ENCODE measurements at places on chromosomes 7 and 10.
A peak's percentile ranks its signal among the peaks of the same experiment; 100 is the strongest.

DNA sequence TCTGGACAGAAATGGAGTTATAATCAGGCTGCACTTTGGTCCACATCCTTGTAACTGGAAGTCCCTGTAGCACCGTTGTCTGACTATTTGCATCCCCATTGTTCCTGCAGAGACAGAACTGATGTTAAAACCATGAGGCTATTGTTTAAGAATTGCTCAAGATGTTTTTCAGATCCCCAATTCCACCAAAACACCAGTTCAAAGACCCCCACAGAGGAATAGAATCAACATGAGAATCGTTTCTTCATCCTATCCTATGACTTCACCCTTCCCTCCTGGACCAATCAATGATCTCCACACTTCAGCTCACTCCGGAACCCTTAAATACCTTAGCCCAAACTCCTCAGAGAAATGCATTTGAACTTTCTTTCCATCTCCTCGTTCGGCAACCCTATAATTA lies 57.1 kb upstream of the GRID1 start:
- no peak for DNase-seq

GRCh38 chr7:86970986-86971385 lies 88.5 kb downstream of the ELAPOR2 start:
- DNase-seq, result no peak

DNA sequence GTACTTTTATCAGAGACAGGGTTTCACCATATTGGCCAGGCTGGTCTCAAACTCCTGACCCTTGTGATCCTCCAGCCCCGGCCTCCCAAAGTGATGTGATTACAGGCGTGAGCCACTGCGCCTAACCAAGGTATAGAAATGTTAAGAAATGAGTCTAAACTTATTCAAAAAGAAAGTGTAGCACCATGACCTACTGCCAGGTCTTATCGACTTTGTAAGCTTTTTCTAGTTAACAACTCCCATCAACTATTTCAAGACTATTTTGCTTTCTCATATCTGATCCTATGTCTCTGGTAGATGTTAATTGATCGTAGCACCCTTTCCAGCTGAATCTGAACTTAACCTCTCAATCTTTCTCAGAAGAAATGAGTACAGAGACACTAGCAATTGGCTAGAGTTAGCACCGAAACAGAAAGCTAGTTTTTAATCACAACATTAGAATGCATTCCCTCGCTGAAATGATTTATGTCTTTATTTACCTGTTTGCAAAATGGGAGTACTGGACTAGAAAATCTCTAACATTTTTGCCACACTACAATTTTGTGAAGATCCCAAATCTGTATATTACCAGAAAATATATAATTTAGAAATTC lies 114.0 kb upstream of the HGF start:
- DNase-seq, result no peak

GRCh38 chr10:133359554-133359971 lies 1.7 kb upstream of the FUOM start:
- peak; percentile 4 for DNase-seq

- no peak for DNase-seq
Measured at GRCh38 chr10:24202181-24202570, 6.8 kb upstream of the KIAA1217 start.

GRCh38 chr7:74290553-74290950 lies 1.3 kb downstream of the CLIP2 start:
- DNase-seq, result no peak

DNA sequence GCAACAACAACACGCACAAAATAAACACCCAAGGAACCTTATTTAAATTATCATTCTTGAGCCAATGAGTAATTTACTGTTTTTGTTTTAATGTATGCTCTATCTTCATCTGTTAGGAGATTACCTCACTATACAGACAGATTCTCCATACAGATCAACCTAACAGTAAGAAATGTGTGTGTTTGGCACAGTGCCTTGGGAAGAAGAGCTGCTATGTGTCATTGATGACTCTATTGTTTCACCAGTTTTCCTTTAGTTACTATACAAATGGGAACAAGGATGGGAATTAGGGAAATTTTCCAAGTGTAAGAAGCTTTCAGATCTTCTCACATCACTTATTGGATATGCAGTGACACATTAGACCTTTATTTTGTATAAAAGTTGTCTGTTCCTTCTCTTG lies 640.3 kb downstream of the NRG3 start:
- no peak for DNase-seq

DNA sequence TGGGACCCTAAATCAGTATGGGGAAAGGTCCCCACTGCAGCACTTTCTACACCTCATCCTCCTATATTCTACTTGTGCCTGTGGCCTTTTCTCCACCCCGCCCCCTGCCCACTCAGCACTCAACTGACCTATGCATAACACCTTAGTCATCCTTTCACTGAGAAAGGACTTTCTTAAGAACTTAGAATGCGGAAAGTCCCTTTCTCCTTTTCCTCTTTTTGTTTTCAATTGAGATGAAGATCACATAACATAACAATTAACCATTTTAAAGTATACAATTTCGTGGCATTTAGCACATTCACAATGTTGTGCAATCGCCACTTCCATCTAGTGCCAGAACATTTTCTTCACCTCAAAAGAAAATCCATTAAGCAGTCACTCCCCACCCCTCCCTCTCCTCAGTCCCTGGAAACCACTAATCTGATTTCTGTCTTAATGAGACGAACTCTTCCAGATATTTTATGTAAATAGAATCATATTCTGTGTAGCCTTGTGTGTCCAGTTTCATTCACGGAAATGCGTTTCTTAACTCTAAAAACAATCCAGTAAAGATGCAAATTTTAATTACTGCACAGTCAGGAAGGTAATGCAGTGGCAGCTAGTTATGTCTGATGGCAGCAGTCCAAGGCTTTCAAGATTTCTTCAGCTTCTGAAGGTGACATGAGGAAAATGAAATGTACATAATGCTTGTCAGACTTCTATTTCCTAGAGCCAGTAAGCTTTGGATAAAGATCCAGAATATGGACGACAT lies 41.7 kb downstream of the FAS start:
- no peak for DNase-seq

DNA sequence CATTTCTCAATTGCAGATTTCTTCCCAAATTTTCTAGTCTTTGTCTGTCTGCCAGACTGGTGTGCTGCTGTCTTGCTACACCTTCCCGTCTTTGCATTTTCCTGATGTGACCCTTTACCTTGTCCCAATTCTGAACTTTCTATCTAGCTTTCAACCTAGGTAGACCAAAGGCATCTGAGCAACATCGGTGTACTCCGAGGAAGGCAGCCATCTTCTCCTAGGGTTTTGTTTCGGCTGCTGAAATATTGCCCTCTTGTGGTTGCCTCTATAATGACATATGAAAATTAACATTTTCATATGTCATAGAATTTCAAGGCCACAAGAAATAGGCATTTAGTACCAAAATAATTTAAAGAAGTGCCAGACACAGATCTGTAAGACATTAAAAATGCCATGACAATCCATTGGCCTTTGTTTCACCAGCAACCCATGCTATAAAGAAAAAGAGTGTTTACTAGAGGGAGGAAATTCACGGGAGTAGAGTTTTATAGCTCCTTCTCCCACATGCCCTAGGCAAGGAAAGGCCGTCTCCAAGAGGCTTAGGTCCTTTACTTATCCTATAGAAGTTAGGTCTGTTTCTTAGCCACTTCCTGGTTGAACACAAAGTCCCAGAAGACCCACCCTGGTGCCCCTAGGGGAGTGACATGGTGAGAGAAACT lies 23.4 kb downstream of the OR9A2 start:
- DNase-seq, result no peak

- no peak for DNase-seq
Measured at GRCh38 chr7:118758582-118758981, 534.1 kb downstream of the ANKRD7 start.

GRCh38 chr7:155746188-155746587 lies 66.1 kb downstream of the SHH start:
- no peak for DNase-seq

DNA sequence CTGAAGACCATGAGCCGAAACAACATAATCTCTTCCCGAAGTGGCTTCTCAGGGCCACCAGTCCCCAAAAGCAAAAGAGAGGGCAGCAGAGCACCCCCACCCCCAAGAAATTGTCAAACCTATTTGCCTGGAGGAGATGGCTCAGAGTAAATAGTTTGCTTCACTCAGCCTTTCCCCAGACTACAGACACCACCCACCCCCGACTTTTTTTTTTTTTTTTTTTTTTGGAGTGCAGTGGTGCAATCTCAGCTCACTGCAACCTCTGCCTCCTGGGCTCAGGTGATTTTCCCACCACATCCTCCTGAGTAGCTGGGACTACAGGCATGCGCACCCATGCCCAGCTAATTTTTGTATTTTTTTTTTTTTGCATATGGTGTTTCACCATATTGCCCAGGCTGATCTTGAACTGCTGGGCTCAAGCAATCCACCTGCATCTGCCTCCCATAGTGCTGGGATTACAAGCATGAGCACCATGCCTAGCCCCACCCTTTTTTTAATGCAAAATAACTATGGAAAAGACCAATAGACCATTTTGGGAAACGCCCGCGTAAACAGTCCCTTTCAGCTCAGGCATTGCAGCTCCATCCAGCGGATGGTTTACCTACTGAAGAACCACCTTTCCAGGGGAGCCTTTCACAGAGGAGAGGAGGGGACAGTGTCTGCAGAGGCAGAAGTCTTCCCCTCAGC lies 9.7 kb downstream of the ZMIZ1 start:
- DNase-seq, result no peak

- no peak for DNase-seq
Measured at GRCh38 chr7:150406312-150406566, 27.1 kb downstream of the ZNF775 start.

DNA sequence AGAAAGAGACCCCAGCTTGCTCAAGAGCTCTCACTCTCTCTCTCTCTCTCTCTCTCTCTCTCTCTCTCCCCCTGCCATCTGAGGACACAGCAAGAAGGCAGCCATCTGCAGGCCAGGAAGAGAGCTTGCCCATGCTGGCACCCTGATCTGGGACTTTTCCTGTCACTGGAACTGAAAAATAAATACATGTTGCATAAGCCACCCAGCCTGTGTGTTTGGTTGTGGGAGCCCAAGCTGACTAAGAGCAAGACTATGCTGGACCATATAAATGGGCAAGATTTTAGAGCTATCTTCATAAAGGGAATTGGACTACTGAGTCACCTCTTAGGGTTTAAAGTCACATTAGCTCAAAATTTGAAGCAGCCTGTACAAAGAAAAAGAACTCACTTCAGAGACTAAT lies 98.6 kb downstream of the SLC16A9 start:
- DNase-seq, result no peak

GRCh38 chr10:125169915-125170314 lies 9.6 kb upstream of the CTBP2 start:
- DNase-seq, result no peak

GRCh38 chr7:7662527-7662926 lies 22.0 kb downstream of the UMAD1 start:
- no peak for DNase-seq

DNA sequence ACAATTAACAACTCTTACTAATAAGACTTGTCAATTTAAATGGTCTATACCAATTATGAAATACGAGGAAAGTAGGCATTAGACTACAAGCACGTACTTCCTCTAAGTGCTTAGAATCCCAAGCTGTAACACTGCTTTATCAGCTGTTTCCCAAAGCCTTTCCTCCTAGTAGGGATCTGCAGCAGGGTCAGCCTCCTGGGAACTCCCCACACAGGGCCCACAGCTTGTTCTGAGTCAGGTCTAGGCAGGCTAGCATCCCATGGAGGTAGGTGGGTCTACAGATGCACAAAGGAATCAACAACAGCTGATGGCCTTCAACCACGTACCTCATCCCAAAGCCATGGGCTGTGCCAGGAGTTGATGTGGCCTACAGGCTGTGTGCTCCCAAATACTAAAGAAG lies 14.7 kb downstream of the MMS19 start:
- DNase-seq, result no peak

- DNase-seq, result no peak
Measured at GRCh38 chr7:78055599-78055998, 257.0 kb downstream of the PHTF2 start.

- DNase-seq, result no peak
Measured at GRCh38 chr7:28070297-28071055, 110.1 kb downstream of the JAZF1 start.

DNA sequence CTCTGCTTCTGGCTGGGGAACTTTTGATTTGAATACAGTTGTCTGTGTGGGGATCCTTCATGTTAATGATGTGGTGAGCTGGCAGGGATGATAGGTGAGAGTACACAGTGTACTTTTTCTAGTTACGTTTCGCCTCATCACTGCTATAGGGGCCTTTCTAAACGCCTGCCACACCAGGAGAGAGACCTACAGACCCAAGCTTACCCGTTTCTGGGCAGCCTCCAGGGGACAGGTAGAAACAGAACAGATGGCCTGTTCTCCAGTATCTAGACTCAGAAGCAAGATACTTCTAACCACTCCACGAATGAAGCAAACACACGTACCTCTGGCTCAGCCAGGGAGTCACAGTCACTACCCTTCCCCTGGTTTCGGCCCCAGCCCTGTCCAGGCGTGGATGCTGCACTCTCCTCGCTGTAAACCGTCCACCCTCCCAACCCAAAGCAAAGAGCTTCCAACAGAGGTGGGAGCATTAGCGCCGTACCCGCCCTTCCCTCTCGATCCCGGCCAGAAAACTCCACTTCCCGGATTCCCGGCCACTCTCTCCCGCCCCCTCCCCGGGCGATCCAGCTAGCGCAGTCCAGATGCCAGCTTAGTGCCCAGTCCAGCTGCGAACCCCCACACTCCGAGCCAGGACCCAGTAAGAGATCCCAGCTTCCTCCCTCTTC lies 1.2 kb downstream of the CCDC6 start:
- DNase-seq, result no peak

DNA sequence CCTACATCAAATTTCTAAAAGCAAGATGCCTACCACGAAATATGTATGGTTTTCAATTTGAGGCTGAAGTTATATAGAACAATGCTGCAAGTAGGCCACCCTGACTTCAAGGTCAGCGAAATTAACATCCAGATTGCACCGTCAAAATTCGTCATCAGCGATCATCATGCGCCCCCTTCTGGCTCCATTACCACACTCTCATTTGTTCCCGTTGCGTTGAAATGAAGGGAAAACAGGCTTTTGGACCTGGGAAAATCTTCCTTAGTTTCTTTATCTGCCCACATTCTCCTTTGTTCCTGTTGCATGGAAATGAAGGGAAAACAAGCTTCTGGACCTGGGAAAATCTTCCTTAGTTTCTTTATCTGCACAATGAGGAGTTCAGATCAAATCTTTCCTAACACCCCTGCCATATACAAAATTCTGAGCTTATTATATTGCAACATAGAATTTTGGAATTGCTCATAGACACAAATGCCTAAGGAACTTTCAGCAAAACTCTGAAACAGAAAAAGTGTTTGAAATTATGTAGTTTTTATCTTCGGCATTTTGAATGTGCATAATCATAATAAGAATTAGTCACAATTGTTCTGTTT lies 98.2 kb upstream of the PRKCQ start:
- no peak for DNase-seq
